ENCODE measurements at places on chromosomes 13 and 19.
A peak's percentile ranks its signal among the peaks of the same experiment; 100 is the strongest.

- DNase-seq, result peak; percentile 67
Observed at GRCh38 chr13:51714663-51715168, 89.2 kb downstream of the DHRS12 start.

DNA sequence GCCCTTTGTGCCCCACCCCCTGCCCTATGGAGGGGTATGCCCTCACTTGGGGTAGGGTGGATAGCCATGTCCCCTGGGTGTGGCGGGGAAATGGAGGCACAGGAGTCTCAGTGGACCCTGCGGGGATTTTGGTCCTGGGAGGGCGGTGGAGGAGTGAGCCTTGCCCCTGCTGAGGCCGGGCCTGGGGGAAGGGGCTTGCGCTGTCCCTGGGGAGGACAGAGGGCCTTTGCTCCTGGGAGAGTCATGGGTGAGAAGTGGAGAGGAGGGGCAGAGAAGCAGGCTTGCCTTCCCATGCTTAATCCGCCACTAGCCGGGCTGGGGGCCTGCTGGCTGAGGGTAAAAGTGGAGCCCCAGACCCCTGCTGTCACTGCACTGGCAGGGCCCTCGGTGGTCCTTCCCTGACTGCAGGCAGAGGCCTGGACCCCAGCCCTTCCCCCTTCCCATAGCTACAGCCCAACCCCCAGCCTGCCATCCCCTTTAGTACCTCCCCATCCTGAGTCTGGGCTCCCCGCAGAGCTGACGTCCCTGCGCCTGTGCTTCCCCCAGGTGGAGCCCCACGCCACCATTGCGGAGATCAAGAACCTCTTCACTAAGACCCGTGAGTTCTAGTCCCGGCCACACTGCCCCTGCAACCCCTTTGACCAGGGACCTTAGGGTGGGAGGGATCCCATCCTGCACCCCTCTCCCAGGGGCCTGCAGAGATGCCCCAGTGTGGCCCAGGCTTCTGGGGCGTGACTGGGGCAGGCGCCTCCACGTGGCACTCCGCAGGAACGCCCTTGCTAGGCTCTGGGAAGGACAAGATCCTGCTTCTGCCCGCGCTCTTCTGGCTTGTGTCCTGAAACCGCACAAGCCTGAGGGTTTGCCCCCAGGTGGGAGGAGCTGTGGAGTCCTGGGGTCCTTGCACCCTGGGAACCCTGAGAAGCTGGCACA, 8.9 kb downstream of the NDUFB7 start:
- no peak for DNase-seq

GRCh38 chr13:45333977-45334922, 6.7 kb downstream of the TPT1 start:
- no peak for DNase-seq

DNA sequence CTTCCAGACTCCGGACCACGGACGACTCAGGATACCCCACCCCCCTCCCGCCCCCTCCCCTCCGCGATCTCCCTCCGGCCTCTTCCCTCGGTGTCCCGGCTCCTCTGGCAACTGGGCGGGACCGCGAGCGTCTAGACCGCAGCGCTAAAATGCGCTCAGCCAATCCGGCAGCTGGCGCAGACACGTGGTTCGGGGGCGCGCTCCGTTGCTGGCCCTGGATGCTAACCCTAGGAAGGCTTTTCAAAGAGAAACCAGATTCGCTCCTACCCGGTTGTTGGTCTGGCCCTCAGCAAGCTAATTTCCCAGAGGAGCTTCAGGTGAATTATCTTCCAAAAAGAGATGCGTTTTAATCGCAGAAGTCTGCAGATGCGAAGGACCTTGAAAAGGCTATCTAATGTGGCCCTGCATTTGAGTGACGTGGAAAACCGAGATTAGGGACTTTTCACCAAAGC, at the start of gene DZIP1:
Gene DZIP1 (minus strand): TSS at position 106 of the 452 bp plus-strand sequence. CDS start 2,677 bp downstream, outside the sequence.
- no peak for DNase-seq

GRCh38 chr19:39749981-39750380, 12.2 kb upstream of the CLC start:
- no peak for DNase-seq

DNA sequence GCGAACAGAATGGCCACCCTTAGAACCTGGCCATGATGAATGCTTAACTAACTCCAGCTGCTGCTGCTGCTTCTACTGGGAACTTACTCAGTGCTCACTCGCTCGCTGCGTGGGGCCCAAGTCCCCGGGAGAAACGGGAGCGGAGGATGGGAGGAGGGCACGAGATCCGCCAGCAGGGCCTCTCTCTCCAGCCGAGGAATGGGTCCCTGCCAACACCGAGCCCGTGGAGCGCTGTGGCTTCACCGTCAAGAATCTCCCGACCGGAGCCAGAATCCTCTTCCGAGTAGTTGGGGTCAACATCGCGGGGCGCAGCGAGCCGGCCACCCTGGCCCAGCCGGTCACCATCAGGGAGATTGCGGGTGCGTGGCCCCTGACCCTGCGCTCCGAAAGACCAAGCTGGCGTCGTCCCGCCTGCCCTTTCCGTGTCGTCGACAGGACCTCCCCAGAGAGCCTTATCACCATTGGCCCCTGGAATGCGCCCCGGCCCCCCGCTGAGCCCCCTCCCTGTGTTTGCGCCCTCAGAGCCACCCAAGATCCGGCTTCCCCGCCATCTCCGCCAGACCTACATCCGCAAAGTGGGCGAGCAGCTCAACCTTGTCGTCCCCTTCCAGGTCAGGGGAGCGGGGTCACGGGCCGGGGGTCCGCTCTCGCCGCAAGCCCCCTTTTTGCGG, 17.8 kb upstream of the EMC10 start:
- DNase-seq, result no peak

DNA sequence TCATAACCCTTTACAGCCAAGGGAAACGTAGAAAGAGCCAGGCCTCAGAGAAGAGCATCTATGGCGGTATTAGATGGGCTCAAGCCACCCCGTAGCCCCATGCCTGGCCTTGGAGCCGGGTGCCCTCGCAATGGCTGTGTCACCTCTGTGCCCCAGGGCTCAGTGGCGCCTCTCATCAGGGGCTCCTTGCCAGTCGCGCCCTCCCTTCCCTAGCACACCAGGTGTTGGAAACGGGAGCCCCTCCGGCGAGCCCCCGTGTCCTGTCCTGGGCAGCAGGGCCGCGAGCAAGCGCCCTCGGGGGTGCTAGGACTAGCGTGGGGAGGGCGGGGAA, 453 bp downstream of the ZNF256 start:
- no peak for DNase-seq

DNA sequence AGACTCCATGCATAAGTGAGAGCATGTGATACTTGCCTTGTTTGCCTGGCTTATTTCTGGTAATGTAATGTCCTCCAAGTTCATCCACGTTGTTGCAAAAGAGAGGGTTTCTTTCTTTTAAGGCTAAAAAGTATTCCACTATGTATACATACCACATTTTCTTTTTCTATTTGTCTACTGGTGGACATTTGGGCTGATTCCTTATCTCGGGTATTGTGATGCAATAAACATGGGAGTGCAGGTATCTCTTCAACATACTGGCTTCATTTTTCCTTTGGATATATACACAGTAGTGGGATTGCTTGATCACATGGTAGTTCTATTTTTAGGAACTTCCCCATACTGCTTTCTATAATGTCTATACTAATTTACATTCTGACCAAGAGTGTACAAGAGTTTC, 49.6 kb upstream of the EBPL start:
- DNase-seq, result no peak

DNA sequence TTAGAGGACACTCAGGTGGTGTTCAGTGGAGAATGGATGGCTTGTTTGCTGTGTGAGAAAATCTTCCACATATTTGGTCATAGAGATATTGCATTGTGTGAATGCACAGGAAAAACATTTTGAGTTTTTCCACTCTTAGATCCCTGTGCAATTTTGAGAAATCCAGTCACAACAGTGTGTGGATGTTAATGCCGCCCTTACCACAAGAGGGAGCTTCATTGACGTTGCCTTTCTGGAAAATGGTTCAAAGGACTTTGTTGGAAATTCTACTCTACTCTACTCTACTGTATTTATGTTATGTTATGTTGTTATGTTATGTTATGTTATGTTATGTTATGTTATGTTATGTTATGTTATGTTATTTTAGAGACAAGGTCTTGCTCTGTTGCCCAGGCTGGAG, 13.4 kb downstream of the ZNF20 start:
- no peak for DNase-seq

GRCh38 chr13:44406617-44407016, 33.0 kb downstream of the SERP2 start:
- DNase-seq, result peak; percentile 59

- no peak for DNase-seq
Observed at GRCh38 chr13:112254061-112254818, 121.9 kb upstream of the SPACA7 start.

DNA sequence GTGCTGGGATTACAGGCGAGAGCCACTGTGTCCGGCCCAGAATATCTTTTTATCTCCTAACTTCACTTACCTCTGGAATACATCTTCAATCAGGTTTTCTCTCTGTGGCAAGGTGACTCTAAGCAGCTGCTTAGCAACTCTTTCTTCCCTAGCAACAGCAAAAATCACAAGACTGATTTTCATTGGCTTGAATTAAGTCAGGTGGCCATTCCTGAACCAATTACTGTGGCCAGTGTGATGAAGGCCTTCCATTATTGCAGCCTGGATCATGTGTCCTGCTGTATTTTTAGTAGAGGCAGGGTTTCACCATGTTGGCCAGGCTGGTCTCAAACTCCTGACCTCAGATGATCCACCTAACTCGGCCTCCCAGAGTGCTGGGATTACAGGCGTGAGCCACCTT, 9.0 kb upstream of the LTBP4 start:
- DNase-seq, result no peak

- DNase-seq, result no peak
Observed at GRCh38 chr19:20513189-20513904, 52.2 kb downstream of the ZNF737 start.

DNA sequence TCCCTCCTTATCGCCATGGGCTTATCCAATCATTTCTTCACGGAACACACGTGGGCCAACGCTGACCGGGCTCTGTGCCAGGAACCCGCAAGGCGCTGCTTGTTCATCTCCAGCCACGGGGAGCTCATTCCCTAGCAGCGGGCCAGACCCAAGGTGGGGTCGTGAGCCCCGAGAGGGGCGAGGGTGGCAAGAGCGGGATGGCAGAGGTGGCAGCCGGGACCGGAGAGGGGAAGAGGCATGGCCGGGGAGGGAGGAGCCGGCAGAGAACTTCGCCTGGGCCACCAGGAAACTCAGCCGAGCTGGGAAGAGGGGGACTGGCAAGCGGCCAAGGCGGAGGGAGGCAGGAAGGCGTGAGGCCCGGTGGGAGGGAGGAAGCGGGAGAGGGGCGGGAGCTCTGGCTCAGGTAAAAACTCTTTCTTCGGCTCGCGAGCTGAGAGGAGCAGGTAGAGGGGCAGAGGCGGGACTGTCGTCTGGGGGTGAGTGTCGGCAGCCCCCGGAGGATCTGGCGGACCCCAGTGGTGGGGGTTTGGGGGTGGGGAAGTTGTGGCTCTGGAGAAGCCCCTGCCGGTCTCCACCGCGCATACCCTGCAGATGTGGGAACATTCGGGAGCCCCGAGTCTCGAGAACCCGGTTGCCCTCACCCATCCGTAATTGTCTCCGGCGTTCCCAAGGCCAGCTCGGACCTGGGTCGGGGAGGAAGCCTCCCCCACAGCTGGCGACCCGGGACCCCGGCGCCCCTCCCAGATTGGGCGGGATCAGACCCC, at the start of gene B3GNT3:
Gene B3GNT3 (plus strand): TSS at position 408 of the 764 bp plus-strand sequence. CDS start 12,670 bp downstream, outside the sequence.
- no peak for DNase-seq

GRCh38 chr19:58279042-58279924, 528 bp downstream of the ZNF8 start:
- DNase-seq, result no peak

GRCh38 chr19:49061445-49061844, 3.2 kb downstream of the NTF4 start:
- no peak for DNase-seq

- no peak for DNase-seq
Observed at GRCh38 chr19:28009696-28010095, 1203.3 kb downstream of the UQCRFS1 start.

GRCh38 chr13:21435231-21435630, 23.9 kb downstream of the ZDHHC20 start:
- DNase-seq, result no peak

DNA sequence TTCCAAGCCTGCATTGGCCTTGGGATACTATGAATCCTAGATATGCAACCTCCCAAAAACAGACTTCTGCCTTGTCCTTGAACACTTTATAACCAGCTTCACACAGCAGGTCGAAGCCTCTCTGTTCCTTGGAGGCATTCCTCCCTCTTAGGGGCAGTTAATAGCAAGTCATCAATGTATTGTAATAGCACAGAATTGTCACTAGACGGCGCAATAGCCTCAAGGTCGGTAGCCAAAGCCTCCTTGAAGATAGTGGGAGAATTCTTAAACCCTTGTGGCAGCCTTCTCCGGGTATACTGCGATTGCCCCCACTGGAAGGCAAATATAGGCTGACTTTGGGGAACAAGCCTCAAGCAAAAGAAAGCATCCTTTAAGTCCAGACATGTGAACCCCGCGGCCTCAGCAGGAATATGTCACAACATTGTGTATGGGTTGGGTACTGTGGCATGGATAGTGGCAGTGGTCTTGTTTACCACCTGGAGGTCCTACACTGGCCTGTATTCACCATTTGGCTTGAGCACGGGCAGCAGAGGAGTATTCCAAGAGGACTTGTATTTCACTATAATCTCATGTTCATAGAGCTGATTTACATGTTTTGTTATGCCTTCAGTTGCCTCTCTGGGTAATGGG, 61.1 kb downstream of the ZNF431 start:
- no peak for DNase-seq

GRCh38 chr19:438416-438958, 22.3 kb downstream of the SHC2 start:
- DNase-seq, result no peak

DNA sequence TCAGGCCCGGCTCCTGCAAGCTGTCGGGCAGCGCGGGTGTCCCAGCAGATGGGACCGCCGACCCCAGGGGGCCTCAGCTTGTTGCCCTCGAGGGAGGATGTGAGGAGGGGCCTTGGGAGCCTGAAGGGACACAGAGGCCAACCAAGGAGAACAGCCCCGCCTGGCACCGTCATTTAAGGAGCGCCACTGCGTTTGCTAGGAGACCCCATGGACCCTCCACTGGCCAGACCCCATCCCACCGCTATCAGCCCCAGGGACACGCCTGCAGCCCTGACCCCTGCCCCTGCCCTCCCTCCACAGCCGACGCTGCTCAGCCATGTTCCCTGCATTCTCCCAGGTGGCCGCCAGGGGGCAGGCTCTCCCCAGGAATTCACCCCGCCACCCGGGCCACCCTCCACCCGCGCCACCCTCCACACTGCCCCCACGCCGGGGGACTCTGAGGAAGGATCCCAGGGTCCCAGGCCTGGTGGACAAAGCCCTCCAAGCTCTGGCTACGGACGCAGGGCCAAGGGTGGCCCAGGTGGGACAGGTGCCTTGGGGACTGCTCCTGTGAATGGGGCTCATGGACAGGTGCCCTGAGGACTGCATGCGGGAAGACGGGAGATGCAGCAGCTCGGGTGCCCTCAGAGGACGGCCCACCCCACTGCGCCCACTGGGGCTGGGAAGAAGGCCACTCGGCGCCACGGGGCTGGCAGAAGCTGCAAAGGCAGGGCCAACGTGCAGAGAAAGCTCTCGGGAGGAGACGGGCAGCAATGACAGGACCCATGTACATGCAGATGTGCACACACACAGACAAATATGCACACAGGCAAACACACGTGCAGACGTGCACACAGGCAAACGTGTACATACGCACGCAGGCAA, 34.4 kb downstream of the PIP5K1C start:
- DNase-seq, result peak; percentile 50
